ENCODE measurements at places on chromosomes 3 and 15.

GRCh38 chr15:28945626-28946230 is 60.0 kb downstream of the APBA2 start:
- no peak for DNase-seq

GRCh38 chr15:87816811-87817210 is 439.7 kb downstream of the NTRK3 start:
- DNase-seq = no peak

DNA sequence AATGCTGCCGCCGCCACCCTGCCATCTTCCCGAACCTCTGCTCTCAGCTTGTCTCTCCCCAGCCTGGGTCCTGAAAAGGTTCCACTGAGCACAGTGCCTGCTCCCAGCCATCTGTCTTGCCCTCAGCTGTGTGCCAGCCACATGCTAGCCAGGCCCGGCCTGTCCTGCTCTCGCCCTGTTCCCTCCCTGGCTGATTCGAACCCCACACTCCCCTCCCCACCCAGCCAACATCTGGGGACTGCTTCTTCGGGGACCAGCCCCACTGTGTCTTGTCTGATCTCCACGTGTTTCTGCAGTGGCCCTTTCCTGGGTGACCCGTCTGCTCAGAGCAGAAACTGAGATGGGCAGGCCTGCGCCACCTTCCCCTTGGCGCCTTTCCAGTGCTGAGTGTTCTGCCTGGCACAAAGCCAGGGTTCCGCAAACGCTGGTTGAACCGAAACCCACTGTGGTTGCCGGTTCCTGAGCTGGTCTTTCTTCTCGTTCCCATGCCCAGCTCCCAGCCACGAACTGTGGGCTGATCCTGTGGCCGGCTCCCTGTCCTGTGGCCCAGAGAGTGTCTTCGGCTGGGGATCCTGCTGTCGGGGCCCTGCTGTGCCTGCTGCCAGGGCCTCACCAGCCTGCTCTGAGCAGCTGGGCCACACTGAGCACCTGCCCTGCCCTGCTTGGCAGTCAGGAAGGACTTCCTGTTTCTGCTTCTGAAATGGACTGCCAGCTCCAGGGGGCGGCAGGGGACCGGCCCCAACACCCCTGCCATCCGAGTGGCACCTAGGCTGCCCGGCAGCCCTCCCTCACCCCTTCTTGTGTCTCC is 62.7 kb upstream of the KLF13 start:
- DNase-seq = peak; percentile 45

DNA sequence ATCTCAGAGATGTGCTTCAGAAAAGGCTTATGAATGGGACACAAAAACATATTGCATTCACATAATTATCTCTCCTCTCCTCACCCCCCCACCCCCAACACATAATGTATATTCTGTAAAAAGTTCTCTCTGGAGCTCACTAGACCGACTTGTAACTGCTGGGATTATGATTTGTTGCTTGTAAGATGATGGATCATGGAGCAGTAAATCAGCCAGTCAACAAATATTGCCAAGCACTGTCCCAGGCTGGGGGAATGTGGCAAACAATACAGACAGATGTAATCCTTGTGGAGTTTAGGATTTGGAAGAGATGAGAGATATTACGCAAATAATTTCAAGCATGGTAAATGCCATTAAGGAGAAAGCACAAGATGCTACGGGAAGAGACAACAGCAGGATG is 114.8 kb downstream of the PEX5L start:
- no peak for DNase-seq

- DNase-seq = no peak
Measured at GRCh38 chr15:66876421-66876730, 174.3 kb downstream of the SMAD6 start.

GRCh38 chr3:156668073-156668763 is 6.2 kb upstream of the TIPARP start:
- no peak for DNase-seq

DNA sequence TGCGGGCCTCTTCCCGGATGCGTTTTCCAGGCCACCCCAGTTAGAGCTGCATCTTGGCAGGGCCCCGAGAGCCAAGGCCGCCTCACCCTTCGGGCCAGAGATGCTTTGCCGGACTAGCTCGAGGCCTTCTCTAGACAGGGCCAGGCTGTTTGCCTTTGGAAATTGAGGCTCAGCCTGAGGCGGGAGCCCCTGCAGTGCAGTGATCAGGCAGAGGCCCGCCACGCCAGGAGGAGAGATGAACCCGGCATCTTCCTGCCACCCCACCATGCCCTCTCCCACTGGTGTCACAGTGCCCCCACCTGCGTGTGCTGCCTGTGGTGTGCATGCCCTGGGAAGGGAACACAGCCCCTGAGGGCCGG is 8.9 kb upstream of the ROPN1B start:
- no peak for DNase-seq

DNA sequence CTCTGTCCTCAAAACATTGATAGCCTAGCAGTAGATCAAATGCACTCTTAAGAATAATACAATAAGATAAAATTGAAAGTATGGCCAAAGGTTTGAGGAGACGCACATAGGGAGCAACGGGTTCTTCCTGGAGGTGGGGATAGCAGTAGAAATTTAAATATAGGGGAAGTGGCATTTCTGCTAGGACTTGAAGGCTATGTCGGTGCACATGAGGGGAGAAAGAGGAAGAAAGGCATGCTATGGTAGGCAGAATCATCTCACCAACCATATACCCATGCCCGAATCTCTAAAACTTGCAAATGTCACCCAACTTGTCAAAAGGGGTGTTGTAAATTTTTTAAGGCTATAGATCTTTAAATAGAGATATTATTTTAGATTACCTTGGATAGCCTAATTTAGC is 735.1 kb upstream of the LMCD1 start:
- DNase-seq = no peak

DNA sequence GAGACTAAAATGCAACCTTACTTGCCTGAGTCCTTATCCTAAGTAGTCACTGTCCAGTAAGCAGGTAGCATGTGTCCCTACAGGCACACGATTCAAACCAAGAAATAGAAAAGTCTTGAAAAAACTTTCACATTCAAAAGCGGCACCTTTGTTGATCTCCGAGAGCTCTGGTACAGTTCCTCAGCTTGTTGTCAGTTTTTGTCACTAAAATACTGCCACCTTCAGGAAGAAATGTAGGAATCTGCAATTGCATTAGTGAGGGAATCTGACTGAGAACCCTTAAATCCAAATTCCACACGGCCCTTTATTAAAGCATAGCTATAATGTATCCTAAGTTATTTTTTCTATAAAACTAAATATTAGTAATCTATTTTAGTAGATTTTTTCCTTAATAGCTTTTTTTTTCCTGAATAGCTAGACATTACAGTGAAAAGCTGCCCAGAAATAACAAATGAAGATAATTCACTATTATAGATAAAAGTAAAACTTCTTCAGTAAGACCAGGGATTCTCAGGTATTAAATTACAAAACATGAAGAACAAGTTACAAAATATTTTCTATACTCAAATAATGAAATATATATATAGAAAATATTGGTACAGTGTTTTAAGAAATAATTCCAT is 44.0 kb downstream of the CCDC54 start:
- DNase-seq = peak; percentile 59

- peak; percentile 86 for DNase-seq
Measured at GRCh38 chr3:64687781-64688604, at the start of gene ADAMTS9. TSS of gene ADAMTS9 (minus strand) at chr3:64688000. CDS start at chr3:64687657, 343 bp downstream.

DNA sequence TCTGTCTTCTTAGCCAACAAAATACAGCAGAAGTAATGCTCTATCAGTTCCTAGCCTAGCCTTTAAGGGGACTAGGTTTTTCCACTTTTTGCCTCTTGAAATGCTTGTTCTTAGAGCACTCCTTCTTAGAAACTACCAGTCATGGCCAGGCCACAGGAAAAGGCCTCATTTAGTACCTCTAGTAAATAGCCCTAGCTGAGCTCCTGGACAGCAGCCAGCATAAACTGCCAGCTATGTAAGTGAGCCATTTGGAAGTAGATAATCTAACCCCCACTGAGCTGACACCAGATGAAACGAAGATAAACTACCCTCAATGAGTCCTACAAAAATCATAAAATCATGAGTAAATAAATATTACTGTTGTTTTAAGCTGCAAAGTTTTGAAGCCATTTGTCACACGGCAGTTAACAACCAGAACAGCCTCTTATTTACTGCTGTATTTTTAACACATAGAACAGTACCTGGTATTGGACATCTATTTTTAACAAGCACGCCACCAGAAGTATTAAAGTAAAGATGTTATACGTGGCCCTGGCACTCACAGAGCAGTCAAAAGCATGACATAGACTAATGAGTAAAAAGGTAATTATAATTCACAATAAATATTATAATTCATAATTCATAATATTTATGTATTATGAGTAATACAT is 12.0 kb downstream of the TBC1D5 start:
- DNase-seq = no peak

- no peak for DNase-seq
Measured at GRCh38 chr3:126322181-126322967, 34.8 kb downstream of the KLF15 start.

GRCh38 chr3:132210476-132211346 is 106.5 kb upstream of the ACP3 start:
- DNase-seq = no peak

DNA sequence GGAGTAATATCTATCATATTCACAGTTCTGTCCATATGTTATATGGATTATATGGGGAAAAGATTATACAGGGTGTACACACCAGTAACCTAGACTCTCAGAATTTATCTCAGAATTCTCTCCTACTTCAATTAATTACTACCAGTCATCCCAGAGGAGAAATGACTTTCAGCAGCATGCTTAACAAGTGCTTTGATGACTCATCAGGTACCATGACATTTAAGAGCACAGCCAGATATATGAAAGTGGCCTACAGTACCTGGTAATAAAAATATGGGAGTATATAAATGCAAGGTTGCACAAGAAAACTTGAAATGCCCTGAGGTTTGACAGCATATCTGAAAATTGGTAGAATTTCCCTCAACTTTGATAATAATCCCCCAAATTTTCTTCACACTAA is 1273.0 kb downstream of the OTOL1 start:
- no peak for DNase-seq

- DNase-seq = no peak
Measured at GRCh38 chr3:47603332-47603731, 24.7 kb upstream of the CSPG5 start.

DNA sequence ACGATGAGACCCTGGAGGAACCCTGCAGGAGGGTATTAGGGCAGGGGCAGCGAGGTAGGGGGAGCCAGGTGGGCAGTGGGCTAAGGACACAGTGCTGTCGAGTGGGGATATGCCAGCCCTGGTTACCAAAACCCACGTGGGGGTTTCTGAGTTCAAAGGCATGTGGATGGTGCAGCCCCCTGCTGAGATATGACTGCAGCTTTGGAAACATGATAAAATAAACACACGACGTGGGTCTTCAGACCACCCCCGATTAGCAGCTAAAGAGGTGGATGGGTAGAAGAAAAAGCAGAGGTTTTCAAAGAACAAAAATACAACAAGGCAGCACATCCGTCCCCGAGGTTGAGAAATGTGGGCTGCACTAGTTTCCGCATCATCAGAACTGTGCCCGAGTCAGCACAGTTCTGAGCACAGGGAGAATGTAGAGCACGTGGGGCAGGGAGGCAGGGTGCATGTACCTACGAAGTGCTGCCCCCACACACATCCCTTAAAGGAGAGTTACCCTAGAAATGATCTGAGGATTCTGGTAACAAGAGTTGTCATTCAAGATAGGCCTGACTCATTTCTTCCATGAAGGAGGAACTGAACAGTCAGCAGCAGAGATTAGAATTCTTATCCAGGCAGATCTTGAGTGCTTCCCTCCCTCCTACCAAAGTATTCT is 121.3 kb downstream of the RPLP1 start:
- DNase-seq = no peak

GRCh38 chr3:168029705-168030104 is 66.0 kb downstream of the GOLIM4 start:
- DNase-seq = no peak

DNA sequence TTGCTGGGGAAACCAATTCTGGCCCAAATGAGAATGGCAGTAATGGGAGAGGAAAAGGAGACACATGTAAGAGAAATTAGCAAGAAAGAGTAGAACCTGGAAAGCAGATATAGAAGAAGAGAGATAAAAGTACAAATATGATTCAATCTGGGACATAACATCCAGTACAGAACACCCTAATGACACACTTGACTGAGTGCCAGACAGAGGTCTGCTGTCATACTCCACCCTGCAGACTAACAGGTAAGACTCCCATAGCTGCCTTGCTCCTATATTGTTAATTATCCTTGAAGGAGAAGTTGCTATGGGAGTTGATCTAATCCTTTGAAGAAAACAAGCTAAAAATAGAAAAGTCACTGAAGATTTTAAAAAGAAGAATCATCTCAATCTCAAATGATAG is 21.1 kb downstream of the CCPG1 start:
- no peak for DNase-seq

DNA sequence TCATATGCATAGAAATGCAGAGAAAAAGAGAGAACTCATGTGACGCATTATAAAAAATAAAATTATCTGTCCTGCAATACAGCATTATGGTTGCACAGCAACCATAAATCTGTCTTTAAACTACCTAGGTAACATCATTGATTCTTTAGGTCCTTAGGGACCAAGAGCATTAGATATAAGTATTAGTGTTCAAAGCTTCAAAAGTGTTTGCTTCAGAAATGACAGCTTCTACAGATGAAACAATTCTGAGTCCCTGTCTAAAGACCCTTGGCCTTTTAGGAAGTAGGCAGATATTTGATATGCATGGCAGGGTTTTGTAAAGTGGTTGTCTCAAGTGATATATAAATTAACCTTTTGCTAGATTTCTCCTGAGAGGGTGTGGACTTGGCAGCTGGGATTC is 454.2 kb downstream of the GBE1 start:
- DNase-seq = no peak

- DNase-seq = peak; percentile 40
Measured at GRCh38 chr15:99466701-99467337, 99.0 kb upstream of the MEF2A start.

DNA sequence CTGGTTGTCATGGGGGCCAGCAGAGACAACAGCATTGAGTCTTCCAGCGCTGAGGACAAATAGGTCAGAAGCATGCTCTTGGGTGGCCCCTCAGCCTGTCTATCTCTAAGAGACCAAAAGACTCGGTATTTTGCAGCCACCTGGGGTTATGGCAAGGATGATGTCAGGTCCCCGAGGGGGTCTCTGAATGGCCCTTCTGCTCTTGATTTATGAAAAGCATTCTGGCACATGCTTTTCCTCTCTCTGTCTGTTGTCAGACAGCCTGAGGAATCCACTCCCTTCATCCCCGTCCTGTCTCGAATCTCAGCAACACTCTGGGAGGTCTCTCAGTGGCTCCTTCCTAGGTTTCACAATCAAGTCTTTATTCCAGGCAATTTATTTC is 156.6 kb upstream of the RGMA start:
- DNase-seq = no peak

- no peak for DNase-seq
Measured at GRCh38 chr3:126636436-126636835, 18.5 kb downstream of the TXNRD3 start.

- no peak for DNase-seq
Measured at GRCh38 chr3:165549665-165550064, 287.6 kb downstream of the BCHE start.

Data from dermis microvascular lymphatic vessel endothelial cell (primary cell).